ENCODE measurements at places on chromosomes 4 and X. TPM values are rescaled to one million over a fixed set of nuclear protein-coding genes. Genes with fewer than 3 reads are reported as not detected.

GRCh38 chrX:36856849-36857248 is 151.3 kb upstream of the FAM47C start:
- DNase-seq = no peak

The GPRASP2 gene
- 17.4 TPM for total RNA-seq

The BEX5 gene
- 2.1 TPM for total RNA-seq

The PABPC5 gene
- total RNA-seq = not detected

DNA sequence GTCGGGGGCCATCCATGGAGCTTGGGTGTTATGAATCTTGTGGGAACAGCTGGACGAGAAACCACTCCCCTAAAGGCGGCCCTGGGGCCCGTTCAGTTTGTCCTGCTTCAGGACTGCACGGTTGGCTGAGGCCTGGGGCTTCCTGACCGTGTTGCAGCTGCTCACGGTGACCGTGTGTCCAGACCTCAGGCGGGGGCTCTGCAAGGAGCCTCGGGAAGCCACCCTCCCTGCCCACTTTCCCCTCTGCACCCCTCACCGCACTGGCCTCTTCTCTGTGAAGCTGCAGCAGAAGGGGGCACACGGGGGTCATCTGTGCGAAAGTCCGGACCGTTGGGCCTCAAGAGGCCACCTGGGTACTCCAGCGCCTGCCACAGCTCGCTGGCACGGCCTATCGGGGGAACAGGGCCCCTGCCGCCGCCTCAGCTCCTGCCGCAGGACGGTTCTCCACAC is 29.4 kb downstream of the UVSSA start:
- DNase-seq = no peak

The IRF2 gene
- 10.7 TPM for total RNA-seq

GRCh38 chr4:55902677-55903076 is 46.1 kb upstream of the CEP135 start:
- DNase-seq = no peak

DNA sequence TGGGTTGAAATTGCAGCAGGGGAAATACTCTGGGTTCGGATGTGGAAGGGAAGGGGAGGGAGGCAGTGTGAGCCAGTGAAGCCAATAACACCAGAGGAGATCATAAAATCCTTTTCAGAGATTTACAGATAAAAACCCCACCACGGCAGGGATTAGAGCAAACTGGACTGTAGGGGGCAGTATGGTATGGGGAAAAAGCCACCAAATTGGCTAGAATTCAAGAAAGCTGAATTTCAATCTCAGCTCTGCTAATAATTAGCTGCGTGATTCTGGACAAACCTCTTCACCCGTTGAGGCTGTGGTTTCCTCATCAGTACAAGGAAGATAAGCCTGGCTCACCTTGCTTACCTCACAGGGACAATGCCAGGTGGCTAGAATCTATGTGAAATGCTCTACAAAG is 108.1 kb downstream of the ATG4A start:
- peak; percentile 17 for DNase-seq

DNA sequence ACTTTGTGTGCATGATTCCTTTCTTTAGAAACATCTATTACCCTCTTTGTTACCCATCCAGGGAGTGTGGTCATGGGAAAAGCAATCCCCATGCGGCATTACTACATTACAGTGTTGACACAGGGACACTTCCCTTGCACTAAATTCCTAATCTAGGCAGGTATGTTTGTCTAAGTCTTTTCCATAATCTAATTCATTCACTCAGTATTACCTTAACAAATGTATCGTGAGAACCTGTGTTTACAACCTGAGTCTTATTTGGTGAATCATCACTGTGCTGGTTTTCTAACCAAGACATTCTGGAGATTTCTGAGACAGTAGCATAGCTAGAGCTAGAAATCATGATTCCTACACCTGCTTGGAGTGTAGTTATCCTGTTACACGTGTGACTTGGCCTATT is 326.8 kb downstream of the BMPR1B start:
- DNase-seq = no peak
